Caco-2 (cell line): ENCODE measurements at places on chromosomes 11 and 22. TPM values are rescaled to one million over a fixed set of nuclear protein-coding genes. Genes with fewer than 3 reads are reported as not detected.

DNA sequence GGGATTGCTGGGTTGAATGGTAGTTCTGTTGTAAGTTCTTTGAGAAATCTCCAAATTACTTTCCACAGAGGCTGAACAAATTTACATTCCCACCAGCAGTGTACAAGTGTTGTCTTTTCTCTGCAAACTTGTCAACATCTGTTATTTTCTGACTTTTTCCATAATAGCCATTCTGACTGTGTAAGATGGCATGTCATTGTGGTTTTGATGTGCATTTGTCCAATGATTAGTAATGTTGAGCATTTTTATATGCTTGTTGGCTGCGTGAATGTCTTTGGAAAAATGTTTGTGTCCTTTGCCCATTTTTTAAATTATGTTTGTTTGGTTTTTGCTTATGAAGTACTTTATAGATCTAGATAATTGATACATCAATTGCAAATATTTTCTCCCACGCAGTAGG, 1025.0 kb downstream of the JRKL start:
- no peak for DNase-seq

GRCh38 chr11:36009473-36009872, 65.6 kb downstream of the LDLRAD3 start:
- DNase-seq: no peak

TP53I11 gene
- total RNA-seq: 4.4 and 7.7 TPM in 2 replicates

GRCh38 chr11:63505857-63506528, at the start of gene LGALS12:
Gene LGALS12, plus strand, starts transcription at chr11:63506084. Its CDS starts 375 bp downstream, at chr11:63506459.
- DNase-seq: no peak

- DNase-seq: peak; percentile 58
Measured at GRCh38 chr11:6629892-6630631, 10.8 kb upstream of the TPP1 start.

MMP1 gene
- total RNA-seq: 15.7 and 37.6 TPM in 2 replicates

- DNase-seq: peak; percentile 46
Measured at GRCh38 chr22:38973289-38974169, 8.6 kb upstream of the APOBEC3B start.

- DNase-seq: no peak
Measured at GRCh38 chr11:45949992-45950407, 27.5 kb downstream of the LARGE2 start.

DNA sequence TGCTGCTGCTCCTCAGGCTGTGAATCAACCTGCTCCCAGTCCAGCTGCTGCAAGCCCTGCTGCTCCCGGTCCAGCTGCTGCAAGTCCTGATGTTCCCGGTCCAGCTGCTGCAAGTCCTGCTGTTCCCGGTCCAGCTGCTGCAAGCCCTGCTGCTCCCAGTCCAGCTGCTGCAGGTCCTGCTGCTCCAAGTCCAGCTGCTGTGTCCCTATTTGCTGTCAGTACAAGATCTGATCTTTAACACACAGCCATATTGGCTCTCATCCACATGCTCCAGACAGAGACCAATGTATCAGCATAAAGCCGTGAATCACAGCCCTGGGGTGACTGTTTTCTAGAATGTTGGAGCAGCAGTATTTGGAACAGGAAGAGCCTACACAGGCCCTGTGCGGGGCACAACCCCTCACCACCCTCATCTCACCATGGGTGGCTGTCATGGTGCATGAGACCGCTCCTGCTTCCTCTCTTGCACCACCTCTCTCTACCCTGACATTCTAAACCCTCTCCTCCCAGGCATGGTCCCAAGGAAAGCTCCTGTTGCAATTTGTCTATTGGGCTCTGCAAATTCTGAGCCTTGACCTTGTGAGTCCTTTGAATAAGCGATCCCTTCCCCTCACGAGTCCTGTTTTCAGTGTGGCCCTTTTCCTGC, 3.5 kb downstream of the KRTAP5-10 start:
- no peak for DNase-seq

GRCh38 chr11:133509924-133510697, 22.2 kb downstream of the OPCML start:
- DNase-seq: no peak
